ENCODE measurements at places on chromosomes 6 and 20.

DNA sequence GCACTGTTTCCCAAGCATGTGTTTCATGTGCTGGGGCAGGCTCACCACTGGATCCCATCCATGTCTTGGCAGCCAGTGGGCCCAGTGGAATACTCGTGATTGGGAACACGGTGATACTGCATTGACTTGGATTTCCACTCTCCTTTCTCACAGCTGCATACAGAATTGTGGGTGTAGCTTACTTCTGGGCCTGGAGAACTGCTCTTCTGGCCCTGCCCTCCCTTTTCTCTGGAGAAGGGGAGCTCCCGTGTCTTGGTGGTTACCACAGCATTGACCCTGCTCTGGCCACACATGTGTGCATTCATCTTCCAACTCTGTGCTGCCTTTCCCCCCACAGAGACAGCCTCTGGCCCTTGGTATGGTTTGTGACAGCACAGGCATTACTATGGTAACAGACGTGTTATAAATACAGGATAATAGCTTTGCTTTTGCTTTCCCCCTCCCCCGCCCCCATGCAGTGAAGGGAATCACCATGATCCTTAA is 21.6 kb downstream of the SOBP start:
- DNase-seq, result no peak

DNA sequence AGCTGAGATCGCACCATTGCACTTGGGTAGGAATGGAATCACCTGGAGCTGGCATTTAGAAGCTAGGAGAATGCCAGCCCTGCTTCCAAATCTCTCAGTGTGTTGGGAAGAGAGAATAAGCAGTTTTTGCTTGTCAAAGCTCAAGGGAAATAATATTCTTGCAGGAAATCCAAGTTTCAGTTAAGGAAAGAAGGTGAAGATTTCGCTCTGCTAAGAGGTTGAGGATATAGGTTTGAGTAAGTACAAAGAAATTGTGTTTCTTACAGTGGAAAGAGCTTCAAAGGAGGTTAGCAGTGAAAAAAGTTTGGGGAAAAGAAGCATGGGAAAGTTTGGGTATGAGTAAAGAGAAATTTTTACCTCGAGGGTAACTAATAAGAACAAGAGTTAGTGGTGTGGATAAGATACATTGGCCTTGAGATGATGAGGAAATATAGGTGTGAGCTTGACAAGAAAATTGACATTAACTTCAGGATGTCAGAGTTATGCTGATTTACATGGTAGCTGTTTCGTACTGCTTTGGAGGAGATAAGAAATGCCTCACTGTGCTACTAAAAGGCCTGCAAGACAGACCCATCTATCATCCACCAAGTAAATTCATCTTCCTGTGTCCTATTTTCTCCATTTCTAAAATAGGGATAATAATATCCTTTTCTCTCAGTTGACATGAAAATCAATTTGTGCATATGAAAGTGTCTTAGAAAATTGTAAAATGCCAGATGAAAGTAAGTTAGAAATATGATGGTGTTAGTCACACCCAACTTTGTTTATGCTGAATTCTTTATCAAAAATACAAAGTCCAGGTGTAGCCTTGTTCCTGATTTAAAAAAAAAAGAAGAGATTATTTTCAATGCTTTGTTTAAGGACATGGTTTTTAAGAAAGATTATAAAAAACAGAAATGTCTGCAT is 12.8 kb upstream of the HINT3 start:
- DNase-seq, result no peak

GRCh38 chr6:35539223-35539622 is 26.5 kb upstream of the TULP1 start:
- DNase-seq, result no peak

- DNase-seq, result no peak
Measured at GRCh38 chr20:46831633-46832011, 63.0 kb upstream of the EYA2 start.

DNA sequence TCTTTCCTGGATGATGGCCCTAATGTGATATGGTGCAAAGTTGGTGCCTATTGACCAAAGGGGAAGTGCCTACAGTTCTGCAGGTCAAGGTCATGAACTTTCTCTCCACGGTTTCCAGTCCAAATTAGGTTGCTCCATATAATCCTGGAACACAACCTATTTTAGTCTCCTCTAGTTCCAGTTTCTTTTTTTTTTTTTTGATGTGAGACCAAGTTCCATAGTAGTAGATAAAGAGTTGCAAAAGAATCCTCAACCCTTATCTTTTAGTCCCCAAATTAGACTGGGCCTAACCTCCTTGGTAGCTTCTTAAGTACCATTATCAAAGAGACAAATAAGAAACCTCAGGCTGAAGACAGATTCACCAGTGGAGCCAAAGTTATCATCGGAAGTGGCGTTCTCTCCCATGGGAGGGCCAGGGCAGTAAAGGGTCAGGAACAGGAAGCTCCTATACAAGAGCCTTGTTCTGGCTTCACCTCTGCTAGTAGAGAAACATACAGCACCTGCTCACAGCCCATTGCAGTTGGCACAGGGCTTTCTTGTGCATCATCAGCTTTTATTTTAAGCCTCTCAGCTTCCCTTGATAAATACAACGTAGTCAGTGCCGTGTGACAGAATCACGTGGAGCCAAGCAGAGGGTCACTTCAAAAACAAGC is 132.2 kb upstream of the RREB1 start:
- no peak for DNase-seq

- DNase-seq, result peak; percentile 77
Measured at GRCh38 chr6:37819802-37820717, 533 bp downstream of the ZFAND3 start.

DNA sequence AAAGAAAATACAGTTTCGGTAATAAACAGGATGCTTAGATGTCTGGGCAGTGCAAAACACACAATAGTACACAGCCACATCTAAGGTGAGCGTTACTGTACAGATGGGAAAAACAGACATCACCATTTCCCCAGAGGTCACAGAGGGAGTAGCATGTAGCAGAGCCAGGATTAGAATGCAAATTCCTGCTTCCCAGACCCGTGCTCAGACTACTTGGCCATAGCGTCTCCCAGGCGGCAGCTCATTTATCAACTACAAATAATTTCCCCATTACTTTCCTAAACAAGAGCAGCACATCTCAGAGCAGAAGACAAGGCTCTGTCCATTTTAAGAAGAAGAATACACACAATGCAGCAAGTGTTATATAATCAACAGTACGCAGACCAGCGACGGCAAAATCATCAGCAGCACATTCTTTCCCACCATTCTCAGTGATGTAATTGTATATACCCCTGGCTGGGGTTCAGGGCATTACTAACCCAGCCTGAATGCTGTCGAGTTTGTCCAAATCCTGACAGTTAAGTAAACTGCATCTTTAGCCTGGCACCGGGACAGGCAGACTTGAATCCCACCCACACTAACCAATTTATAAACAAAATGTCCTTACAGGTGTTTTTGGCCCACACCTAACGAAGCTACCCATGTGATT is 61.9 kb downstream of the CNKSR3 start:
- no peak for DNase-seq

- DNase-seq, result no peak
Measured at GRCh38 chr6:165481921-165482320, 172.5 kb upstream of the C6orf118 start.

GRCh38 chr6:155352811-155353210 is 38.5 kb upstream of the TFB1M start:
- DNase-seq, result no peak

- DNase-seq, result no peak
Measured at GRCh38 chr6:63803371-63803770, 167.8 kb downstream of the PHF3 start.

- no peak for DNase-seq
Measured at GRCh38 chr20:64217539-64218221, 37.9 kb upstream of the PCMTD2 start.

DNA sequence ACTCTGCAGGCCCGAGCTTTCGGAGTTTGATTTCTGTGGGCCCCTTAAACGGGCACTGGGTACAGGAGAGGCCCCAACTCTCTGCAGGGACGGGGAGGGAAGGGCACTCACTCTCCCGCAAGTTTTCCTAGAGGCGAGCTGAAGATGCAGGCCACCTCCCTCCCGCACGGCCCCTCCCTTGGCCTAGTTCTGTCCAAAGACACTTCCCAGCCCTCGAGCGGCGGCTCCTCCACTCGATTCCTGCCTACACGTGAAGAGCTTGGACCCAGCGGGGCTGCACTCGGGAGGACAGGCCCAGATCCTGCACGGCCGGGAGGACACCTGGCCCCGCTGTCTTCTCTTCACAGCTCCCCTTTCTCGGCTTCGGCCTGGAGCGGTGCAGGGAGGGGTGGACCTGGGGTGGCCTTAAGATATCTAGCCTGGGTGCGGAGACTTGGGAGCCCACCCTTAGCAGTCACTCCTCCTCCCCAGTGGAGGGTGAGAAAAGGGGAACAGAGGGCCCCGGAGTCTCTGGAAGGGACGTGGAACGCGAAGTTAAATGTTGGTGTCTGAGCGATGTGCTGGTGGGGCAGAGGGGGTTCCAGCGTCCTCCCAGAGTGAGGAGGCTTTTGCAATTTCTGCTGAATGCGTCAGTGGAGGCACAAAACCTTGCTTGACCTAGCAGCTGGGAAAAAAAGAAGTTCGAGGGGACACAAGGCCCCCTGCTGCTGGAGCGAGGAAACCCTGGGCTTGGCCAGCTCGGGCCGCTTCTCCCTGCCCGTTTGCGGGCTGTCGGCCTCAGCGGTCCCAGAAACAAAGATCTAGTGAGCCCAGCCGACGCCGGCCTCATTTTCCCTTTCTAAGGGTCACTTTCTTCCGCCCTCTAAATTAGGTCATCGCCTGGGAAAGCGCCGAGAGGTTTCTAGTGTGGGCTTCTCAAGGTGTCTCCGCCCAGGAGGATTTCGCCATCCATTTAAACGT is 4.9 kb downstream of the OLIG3 start:
- DNase-seq, result no peak

GRCh38 chr6:40331545-40331944 is 255.6 kb downstream of the LRFN2 start:
- no peak for DNase-seq

- no peak for DNase-seq
Measured at GRCh38 chr6:169323221-169323620, 69.6 kb upstream of the THBS2 start.

GRCh38 chr6:35586542-35586941 is 73.8 kb upstream of the TULP1 start:
- DNase-seq, result no peak

GRCh38 chr20:9025643-9026042 is 43.2 kb upstream of the PLCB4 start:
- DNase-seq, result no peak

DNA sequence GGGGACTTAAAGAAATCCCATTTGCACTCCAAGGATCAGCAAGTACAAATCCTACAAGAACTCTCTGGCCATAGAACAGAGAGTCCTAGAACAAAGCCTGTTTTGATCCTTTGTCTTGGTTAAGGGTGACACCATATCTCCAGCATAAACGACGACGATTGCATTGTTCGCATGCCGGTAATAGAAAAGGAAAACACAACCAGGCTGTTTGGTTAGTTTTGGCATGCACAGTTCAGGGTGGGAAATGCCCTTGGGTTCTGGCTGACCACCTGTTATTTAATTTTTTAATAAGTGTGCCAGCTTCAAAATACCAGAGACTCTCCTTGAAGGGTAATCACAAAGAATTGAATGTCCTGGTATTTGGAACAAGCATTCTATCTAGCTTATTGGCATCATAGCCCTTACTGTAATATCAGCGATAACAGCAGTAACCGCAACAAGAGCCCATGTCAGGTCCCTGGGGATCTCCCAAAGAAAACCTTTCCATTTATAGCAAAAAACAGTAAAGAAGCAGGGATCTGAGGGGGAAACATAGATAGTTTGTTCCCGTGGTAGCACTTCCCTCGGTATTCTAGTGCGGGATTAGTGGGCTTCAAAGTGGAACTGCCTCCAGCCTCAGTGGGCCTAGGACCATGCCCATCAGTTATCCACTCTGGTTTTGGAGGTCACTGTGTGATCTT is 77.1 kb downstream of the TMEM170B start:
- DNase-seq, result no peak

DNA sequence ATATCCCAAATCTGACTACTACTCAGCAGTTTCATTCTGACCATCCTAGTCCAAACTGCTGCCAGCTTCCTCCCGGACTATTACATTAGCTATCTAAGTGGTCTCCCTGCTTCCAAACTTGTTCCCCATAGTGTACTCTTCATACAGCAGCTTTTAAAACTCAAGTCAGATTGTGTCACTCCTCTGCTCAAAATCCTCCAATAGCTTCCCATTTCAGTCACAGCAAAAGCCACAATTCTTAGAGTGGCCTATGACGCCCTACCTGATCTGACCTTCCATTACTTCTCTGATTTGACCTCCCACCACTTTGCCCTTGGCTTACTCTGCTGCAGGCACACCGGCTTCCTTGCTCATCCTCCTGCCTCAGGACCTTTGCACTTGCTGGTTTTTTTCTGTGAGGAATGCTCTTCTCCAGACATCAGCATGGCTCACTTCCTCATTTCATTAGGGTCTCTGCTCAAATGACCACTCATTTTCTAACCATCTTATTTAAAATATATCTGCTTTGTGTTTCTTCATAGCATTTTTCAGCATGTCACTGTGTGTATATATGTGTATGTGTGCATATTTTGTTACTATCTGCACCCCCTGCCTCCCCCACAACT is 111.1 kb upstream of the DTNBP1 start:
- DNase-seq, result no peak

GRCh38 chr6:88704980-88705379 is 258.4 kb downstream of the RNGTT start:
- no peak for DNase-seq

GRCh38 chr6:170451762-170452651 is 101.1 kb downstream of the PSMB1 start:
- DNase-seq, result no peak

DNA sequence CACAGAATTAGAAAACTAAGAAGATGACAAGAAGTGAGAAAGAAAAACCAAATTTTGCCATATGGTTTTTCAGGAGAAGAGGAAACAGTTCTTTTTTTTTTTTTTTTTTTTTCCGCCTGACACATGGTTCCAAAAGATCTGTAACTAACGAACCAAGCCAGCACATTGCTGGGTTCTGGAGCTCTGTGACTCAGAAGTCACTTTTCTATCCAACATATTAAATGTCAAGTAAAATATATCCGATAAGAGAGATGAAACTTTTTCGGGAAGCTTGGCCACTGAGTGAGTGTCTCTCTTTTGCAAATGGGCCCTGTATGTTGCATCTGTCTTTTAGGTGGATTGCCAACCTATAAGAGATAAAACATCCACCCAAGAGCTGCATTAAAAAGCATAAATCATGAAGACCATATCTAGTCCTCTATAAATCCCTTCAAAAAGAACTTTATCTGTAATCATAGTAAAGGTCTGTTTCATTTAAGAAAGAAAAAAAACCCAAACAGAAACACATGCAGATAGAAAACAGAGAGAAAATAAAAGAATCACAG is 4.6 kb downstream of the METTL24 start:
- DNase-seq, result no peak

GRCh38 chr6:55704421-55704820 is 125.4 kb upstream of the HMGCLL1 start:
- DNase-seq, result no peak

GRCh38 chr6:14707971-14708465 is 537.9 kb upstream of the JARID2 start:
- no peak for DNase-seq

DNA sequence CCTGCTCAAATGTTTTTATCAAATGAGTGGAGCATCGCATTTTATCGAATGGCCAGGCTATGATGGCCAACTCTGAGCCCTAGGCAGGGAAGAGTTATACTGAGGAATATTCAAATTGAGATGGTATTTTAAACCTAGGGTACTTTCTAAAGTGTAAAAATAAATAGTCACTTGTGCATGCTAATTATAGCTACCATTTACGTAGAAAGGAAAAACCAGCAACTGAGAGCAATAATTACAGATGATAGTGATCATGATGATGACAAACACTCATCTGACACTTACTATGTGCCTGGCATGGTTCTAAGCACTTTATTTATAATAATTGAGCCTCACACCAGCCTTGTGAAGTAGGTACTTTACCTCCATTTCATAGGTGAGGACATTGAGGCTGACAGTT is 455.7 kb downstream of the CD83 start:
- DNase-seq, result no peak

GRCh38 chr6:47690791-47691190 is 7.6 kb upstream of the ADGRF4 start:
- DNase-seq, result no peak
